ENCODE measurements at places on chromosomes 6 and 20.
A peak's percentile ranks its signal among the peaks of the same experiment; 100 is the strongest.

DNA sequence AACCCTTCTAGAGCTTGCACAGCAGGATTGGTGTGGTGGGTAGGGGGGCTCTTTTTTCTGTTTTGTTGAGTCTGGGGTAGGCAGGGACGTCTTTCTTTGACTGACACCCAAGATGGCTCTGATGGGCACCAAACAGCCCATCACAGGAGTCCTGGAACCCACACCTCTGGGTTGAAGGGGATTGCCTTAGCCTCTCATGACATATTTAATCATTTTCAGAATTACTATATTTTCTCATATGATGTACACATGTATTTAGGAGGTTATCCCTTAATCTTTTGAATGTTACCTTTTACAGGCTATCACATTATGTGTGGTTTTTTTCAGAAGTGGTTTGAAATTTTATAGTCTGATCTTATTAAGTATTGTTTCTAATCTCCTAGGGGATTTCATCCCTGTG lies 64.6 kb downstream of the RPP40 start:
- peak; percentile 31 for DNase-seq

- DNase-seq, result no peak
Observed at GRCh38 chr6:129473546-129473945, 236.4 kb downstream of the ARHGAP18 start.

DNA sequence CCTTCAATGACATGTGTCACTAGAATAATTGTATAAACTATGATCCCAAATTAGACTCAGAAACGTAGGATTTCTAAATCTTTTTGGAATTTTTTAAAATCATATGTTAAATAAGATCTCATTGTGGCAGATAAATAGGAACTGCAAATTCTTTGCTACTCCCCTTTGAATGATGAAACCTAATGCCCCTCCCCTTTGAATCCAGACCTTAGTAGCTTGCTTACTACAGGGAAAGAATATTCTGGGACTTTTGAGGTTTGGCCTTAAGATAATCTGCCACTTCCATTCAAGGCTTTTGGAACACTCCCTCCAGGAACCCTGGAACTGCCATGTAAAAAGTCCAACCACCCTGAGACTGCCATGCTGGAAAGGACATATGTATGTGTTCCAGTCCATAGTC lies 7.1 kb downstream of the TDP2 start:
- no peak for DNase-seq

DNA sequence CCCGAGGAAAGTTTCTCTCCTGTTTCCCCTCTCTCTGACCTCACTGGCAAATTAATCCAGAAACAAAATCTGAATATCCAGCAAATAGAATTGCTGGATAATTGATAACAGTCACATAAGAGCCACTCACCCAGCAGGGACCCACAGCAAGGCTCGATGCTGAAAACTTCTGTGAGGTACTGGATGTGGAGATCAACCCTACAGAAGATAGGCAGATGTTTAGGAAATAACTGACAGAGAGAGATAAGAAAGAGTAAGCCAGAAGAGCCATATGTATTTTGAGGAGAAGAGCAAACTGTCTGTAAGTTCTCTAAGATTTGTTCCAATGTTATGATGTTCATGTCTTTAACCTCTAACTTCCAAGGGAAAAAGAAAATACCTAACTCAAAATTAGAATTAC lies 59.7 kb downstream of the PKHD1 start:
- DNase-seq, result no peak

- no peak for DNase-seq
Observed at GRCh38 chr6:134544737-134545136, 226.8 kb upstream of the SGK1 start.

DNA sequence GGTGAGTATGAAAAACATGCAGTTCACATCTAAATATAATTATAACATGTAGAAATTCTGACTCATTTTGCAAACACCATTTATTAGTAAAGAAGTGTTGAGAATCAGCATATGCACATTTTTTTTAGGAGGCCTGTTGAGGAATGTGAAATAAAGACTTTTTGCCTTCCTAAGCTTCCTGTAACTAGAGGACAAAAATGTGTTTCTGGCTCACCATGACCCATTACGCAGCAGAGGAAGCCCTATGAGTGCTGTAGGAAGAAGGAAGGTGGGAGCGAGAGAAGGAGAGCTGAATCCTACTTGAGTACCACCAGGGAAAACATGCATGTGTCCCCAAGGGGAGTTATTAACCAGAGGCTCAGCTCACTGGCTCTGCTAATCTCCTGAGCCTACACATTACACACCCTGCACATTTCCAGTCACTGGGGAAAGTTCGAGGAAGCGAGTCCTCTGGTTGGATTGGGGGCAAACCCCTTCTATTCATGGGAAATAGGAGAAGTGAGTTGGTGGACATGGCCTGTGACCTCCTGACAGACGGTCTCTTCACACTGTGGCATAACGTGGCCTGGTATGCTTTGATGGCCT lies 540.5 kb upstream of the JAG1 start:
- no peak for DNase-seq

- peak; percentile 89 for DNase-seq
Observed at GRCh38 chr6:34196116-34196832, 40.4 kb upstream of the HMGA1 start.

DNA sequence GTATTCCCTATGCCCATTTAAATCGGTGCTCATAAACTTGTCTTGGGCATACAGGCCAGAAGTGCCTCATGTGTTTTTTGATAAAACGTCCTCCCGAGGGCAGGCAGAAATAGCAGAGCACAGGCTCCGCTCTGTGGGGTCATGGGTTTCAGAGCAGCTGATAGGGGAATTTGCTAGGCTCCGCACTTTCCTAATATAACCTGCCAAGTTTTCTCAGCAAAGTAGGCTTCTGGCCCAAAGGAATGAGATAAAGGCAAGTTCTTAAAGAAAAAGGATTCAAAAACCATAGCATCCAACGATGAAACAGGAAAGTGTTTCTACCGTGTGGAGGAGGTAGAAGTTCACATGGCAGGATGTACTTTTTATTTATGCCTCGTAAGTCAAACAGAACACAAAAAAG lies 69.8 kb upstream of the RALGAPA2 start:
- no peak for DNase-seq

Measured in activated CD4-positive, alpha-beta T cell treated with anti-CD3 and anti-CD28 coated beads, Interleukin-10, Interleukin-2, amounts not matched to agents 100 ng/mL and 50 ng/mL, durations not matched to agents 16 hours and 8 hours (primary cell).